ENCODE measurements at places on chromosomes 12 and 14.

DNA sequence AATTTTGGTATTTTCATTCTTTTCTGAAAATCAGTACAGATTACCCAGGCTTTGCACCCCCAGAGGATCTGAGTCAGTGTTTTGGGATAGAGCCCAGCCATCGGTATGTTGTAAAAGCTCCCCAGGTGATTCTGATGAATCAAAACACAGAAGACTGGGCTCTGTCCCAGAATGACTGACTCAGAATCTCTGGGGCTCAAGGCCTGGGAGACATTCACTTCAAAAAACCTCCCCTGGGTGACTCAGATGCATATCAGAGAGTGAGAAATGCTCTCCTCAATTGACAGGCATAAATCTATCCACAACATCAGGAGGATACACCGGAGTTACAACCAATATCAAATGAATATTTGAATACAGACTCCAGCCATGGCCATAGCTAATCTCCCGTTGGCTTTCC, 32.6 kb downstream of the SLC35F4 start:
- no peak for DNase-seq

- DNase-seq, result no peak
These were observed 40.8 kb upstream of the BMAL2 start for GRCh38 chr12:27291862-27292261.

DNA sequence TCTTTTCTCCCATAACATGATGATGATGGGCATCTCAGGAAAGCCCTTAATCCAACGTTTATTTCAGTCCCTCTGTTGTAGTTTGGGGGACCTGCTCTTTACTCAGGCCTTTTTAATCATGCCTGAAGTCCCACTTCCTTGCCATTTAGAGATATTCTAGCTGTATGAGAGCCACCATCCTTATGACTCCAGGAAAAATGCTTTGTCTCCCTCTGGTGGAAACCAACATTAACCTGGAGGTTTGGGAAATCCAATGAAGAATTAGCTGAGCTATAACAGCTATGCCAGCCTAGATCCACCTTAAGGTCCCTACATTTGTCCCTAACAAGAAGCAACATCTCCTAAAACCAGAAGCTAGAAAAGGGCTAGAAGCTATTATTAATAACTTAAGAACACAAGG, 1399.1 kb downstream of the LRFN5 start:
- DNase-seq, result no peak

DNA sequence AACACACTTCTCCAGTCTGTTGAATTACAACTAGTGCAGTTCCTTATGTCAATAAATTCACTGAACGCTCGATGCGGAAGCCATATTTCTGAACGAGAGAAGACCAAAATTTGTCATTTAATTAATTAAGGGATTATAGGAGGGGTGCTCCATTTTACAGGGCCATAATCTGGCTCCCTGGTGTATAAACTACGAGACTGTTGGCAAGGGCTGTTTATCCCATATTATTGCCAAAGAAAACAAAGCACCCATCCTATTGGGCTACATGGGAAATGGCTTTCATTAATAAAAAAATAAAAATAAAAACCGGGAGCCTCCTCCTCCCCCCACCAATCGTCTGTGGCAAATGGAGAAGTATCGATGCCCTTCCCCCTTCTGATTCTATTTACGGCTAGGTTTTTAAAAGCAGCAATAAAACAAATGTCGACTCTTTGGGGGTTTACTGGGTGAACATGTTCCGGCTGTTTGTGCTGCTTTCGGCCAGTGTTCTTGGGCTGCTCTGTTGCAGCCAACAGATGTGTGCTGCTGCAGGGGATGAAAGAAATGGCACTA, 24.8 kb downstream of the ATF7 start:
- no peak for DNase-seq

DNA sequence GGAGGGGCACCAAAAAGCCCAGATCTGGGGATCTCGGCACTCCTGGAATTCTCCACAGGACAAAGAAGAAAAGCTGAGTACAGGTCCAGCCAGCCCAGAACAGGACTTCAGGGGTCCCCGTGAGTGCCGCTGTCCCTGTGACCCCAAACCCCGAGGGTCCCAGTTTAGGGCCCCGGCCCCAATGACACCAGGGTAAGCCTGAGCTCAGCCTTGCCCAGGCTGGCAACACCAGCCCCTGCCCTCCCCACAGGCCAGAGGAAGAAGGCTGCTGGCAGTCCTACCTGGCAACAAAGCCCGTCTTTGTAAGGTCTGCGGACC, 1.8 kb downstream of the CDK2AP1 start:
- no peak for DNase-seq

DNA sequence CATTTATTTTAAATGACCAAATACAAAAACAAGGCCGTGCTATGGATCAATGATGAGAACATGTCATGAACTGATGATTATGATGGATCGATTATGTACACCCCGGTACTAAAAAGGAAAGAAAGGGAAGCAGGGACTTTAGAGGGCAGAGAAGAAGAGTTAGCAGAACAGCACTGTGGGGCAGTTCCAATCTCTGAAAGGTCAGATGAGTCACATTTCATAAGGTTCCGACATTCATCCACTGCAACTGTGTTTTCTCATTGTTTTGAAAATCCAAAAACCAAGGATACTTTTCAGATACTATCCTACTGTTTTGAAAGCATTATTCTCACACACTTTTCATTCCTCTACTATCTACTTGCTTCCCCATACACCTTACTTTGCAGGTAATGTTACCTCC, 169.3 kb downstream of the STXBP6 start:
- no peak for DNase-seq

GRCh38 chr12:103279444-103279843, 216.3 kb downstream of the C12orf42 start:
- DNase-seq, result no peak

DNA sequence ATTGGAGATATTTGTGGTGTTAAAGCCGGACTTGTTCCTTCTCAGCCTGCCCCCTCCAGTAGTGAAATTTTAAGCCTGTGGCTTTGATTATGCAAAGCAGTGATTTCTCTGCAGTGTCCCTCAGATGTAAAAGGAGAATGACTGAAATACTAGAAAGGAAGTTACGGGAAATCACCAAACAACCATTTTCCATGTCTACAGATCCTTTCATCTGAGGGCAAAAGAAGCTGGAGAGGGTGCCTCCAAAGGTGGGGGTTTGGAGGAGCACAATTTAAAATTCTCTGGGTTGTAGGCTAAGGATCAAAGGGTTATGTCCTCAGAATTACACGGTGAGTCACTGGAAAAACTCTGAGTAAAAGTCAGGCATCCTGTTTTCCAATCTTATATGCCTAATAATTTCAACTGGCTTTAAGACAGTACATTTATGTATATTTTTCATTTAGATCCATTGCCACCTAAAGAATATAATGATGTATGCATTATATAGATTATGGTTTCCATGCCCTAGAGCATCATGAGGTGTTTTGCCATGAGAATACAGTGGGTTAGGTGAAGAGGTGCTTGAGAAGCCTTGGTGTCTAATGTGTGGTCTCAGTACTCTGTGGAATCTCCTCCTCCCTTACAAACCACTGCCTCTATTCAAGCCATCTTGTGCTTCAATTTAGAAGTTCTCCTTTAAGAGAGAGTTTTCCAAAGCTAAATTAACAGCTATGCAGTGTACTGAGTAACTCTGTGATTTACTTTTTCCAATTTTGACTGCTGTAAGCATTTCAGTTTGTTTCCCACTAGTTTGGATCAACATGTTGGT, 362.1 kb downstream of the RAD51B start:
- DNase-seq, result no peak

GRCh38 chr12:99154216-99154982, 493.2 kb upstream of the GARIN6 start:
- DNase-seq, result no peak

- DNase-seq, result no peak
These were observed 22.9 kb upstream of the RASSF8 start for GRCh38 chr12:25935355-25936144.

DNA sequence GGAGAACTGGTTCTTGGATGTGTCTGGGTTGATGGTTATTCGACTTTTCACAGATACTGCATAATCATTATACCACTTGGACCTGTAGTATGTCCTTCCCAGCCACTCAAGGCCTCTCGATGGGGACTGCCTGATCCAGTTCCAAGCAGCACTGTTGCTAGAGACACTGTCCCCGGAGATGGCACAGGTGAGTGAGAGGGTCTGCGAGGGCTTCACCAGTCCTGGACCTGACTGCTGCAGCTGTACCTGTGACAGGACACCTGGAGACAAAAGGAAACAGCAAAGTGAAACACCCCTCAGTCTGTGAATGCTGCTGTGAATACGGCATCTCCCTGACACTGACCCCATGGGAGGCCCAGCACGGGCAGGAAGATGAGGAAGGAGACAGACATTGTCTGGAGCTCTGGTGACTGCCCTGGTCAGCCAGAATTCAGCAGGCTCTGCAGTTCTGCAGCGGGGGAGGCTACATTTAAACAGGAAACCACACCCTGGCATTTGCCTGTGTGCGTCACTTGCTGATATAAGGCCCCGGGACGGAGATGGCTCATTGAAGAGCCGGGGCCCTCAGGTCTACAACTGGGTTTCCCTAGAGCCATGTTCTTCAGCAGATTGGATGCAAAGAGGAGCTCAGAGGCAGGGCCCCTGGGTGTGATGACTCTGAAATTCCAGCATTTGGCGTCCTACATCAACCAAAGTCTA, 413.6 kb downstream of the TMEM121 start:
- DNase-seq, result no peak

GRCh38 chr14:78358591-78358990, 188.4 kb downstream of the NRXN3 start:
- DNase-seq, result no peak

- DNase-seq, result no peak
These were observed 127.3 kb upstream of the HIF1A start for GRCh38 chr14:61567838-61568571.

GRCh38 chr12:2503762-2504161, 291.0 kb upstream of the FKBP4 start:
- DNase-seq, result no peak

GRCh38 chr14:100628225-100628624, 41.0 kb upstream of the BEGAIN start:
- DNase-seq, result no peak

- no peak for DNase-seq
These were observed 123.4 kb downstream of the SLC5A8 start for GRCh38 chr12:101086490-101087135.

- no peak for DNase-seq
These were observed 113.4 kb upstream of the CPM start for GRCh38 chr12:69046363-69046762.

GRCh38 chr14:26328791-26329190, 269.0 kb downstream of the NOVA1 start:
- DNase-seq, result no peak

DNA sequence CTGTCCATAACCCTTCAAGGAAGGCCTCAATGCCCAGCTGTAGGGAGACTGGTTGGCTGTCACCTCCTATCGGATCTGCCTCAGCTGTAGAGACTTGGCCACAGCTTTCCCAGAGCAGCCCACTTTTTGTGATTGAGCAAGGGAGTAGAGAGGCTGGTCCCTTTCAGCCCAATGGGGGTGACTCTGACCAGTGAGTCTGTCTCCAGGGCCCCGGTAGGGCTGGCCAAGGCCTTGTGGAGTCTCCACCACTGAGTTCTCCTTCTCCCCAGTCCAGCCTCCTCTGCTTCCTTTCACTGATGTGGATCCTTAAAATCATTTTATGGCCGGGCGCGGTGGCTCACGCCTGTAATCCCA, 14.5 kb upstream of the HPD start:
- DNase-seq, result no peak

- DNase-seq, result no peak
These were observed 412.0 kb upstream of the ATP2B1 start for GRCh38 chr12:90120627-90121026.

DNA sequence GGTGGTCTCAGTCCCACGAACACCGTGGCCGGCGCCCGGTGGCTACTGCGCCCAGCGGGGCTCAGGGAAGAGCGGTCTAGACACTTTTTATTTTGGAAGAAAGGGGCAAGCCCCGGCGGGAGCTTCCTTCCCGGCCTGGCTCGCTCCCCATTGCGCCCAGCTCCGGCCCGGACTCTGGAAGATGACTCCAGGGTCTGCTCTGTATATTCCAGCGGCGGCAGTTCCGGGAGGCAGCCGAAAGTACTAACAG, 225.1 kb upstream of the CRY1 start:
- no peak for DNase-seq

GRCh38 chr12:29320295-29321085, 60.5 kb downstream of the ERGIC2 start:
- DNase-seq, result no peak

GRCh38 chr12:90899456-90900182, 55.4 kb downstream of the CCER1 start:
- no peak for DNase-seq

DNA sequence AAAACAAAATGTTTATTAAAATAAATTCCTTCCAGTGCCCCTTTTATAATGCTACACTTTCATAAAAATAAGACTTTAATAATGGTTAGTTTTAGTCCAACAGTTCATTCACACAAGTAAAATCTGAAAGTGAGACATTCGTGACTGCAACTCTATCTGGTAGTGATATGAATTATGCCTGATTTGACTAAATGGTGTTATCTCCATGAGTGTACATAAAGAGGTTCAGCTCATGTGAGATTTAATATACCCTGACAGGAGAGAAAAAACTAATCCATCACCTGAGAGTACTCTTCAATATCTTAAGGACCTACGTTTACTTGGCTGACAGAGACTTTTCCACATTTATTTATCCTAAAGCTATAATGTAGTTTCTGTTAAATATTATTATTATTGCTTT, 34.0 kb downstream of the ERO1A start:
- no peak for DNase-seq

- no peak for DNase-seq
These were observed 645 bp downstream of the JDP2 start for GRCh38 chr14:75428230-75429104.

DNA sequence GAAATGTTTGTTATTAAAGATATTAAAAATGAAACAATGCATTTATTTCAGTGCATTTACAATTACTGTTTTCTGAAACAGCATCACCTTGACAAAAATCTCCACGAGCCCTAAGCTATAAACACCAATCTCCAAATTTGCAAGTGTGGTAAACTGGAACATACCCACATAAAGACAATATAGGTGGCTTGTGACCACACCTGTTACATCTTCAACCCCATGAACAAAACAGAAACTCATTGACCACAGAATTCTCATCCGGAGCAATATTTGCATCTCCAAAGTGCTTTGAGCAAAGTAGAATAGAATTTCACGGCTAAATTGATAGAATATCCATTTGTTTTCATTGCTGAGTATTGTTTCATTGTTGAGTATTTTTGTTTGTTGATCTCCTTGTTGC, 375.2 kb upstream of the FLRT2 start:
- DNase-seq, result no peak

GRCh38 chr14:69553252-69553651, 21.4 kb downstream of the CCDC177 start:
- DNase-seq, result no peak

DNA sequence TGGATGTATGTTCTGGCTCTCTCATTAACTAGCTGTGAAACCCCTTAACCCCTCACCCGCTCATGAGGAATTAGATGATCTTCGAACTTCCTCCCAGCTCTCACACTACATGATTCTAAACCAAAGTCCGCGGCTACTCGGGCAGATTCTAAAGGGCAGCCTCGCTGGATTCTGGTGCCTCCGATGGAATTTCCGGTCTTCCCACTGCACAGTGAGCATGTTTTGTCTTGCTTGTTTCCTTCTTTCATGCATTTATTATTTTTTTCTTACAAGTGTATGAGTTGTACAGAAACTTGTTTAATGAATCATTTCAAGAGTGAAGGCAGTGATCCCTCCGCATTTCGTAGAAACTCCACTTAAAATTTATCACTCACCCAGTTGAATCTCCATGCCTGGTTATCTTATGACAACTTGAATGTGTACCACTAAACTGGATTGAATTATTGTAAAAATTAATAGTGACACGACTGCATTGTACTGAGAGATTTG, 4.5 kb upstream of the HCAR3 start:
- DNase-seq, result no peak

GRCh38 chr14:50334211-50334610, 22.1 kb downstream of the DMAC2L start:
- DNase-seq, result no peak

- DNase-seq, result no peak
These were observed 22.9 kb downstream of the DICER1 start for GRCh38 chr14:95134304-95134933.
